ENCODE measurements at places on chromosomes 6 and 20.

- no peak for DNase-seq
These were observed 38.2 kb downstream of the FAM184A start for GRCh38 chr6:119040229-119040628.

- DNase-seq: no peak
These were observed at the start of gene RNF182 for GRCh38 chr6:13924949-13925881. Gene RNF182 (plus strand): TSS chr6:13924952. CDS start chr6:13977120, 52,168 bp downstream.

DNA sequence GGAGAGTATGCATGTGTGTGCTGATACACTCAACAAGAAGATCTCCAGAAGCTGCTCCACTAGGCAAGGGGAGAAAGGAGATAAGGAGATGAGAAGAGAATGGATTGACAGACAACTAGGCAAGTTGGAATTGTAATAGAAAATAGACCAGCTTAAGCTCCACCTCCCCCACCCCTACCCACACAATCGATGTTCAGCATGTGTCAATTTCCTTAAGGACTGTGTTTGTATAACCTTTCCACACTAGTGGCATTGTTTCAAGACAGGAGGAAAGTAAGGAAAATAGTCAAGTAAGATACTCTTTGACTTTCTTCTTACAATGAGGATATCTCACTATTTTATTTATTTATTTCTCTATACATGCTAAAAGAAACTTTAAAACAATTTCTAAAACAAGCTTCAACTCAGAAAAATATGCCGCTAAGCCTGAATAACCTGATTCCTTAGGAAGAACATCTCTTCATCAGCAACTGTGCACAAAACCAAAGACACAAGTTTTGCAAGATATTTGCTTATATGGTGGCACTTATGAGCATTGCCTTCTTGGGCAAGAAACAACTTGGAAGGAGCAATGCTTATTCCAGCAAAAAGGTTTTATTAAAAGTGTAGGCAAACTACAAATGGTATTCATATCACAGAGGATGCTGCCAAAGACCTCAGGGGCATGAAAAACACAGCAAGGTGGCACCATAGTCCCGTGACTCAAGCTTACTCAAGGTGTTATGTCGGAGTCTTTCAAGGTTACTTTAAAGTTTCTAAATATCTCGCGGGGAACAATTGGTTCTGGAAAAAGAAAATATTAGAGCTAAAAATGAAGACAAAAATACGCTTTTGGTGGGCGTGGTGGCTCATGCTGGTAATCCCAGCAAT, 249.1 kb downstream of the COL12A1 start:
- no peak for DNase-seq

GRCh38 chr20:7765221-7765620, 175.0 kb downstream of the HAO1 start:
- no peak for DNase-seq

- DNase-seq: no peak
These were observed 21.8 kb upstream of the RPS6KA2 start for GRCh38 chr6:166648846-166649245.

- no peak for DNase-seq
These were observed 60.4 kb upstream of the SNX9 start for GRCh38 chr6:157762636-157763035.

- DNase-seq: no peak
These were observed 72.0 kb upstream of the PRL start for GRCh38 chr6:22368794-22369193.

GRCh38 chr20:1870792-1871550, 24.2 kb upstream of the SIRPA start:
- DNase-seq: no peak
